ENCODE measurements at places on chromosomes 13 and 19.
A peak's percentile ranks its signal among the peaks of the same experiment; 100 is the strongest.

DNA sequence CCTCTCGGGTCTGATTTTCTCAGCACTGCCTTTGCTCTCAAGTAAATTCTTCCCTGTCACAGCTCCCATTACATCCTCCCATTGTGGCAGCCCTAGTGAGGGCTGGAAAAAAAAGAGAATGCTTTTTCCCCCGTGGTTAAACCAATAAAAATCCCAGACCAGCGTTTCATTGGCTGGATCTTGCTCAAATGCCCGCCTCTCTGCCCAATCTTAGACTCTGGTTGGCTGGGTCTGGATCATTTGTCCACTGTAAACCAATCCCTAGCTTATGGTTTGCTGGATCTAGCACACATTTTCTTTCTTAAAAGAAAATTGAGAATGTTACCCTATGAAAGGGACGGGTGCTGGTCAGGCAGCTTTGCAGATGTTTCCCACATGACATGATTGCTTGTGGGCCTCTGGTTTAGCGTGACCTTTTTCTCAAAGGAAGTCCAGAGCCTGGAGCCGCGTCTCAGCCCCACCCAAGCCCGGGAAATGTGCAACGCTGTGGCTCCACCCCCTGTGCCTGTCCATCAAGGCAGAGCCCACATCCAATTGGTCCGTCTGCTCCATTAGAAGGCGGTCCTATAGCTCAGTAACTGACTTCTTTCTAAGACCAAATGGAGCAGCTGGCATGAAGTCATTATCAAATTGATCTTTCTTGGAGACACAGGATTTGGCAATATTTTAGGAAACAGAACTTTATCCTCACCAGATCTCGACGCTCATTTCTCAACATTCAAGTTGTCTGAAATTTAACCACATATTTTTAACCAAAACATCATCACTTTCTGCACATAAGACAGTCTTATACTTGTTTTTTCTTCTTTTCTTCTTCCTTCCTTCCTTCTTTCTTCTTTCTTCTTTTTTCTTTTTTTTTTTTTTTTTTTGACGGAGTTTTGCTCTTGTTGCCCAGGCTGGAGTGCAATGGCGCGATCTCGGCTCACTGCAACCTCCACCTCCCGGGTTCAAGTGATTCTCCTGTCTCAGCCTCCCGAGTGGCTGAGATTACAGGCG lies 2.6 kb upstream of the MCEMP1 start:
- DNase-seq, result peak; percentile 59

DNA sequence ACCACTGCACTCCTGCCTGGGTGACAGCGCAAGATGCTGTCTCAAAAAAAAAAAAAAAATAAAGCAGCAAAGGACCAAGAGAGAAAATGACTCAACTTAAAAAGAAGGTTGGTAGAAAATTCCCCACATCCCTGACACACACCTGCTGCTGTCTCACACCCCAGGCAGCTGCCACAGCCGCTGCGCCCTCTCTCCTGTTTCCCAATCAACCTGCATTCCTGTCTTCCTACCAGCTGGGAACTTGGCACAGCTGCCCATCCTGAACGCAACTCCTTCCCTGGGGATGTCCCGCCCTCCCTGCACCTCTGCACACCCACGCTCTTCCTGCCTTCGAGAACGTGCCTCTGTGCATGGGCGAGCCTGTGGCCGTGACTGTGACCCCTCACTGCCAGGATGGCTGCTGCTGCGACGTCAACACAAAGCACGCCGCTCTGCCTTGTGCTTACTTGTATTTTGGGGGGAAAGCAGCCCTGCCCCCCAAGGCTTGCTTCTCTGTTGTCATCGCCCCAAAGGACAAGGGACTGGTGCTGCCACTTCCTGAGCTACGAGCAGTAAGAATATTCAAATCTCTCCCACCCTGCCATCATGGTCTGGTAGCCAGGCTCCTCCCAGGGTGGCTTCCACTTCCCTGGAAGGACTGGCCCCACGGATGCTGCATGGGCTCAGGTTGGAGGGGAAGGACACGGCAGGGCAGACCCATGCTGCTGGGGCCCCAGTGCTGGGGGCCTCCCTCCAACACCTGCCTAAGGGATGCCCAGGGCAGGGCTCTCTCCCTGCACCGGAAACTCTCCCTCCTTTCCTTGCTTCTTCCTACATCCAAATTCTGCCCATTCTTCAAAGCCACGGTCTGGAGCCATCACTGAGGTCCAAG lies 20.7 kb downstream of the SH3GL1 start:
- peak; percentile 100 for DNase-seq

GRCh38 chr19:31436121-31436776 lies 87.0 kb upstream of the TSHZ3 start:
- DNase-seq, result no peak

- no peak for DNase-seq
These were observed 792 bp upstream of the PEX11G start for GRCh38 chr19:7489609-7490044.

- peak; percentile 65 for DNase-seq
These were observed 10.4 kb upstream of the ZSWIM4 start for GRCh38 chr19:13784731-13785452.

All from epithelial cell of esophagus (primary cell).